CD4-positive, alpha-beta T cell treated with Interleukin-4 for 1 hour (primary cell): ENCODE measurements at places on chromosomes 2 and 18.

DNA sequence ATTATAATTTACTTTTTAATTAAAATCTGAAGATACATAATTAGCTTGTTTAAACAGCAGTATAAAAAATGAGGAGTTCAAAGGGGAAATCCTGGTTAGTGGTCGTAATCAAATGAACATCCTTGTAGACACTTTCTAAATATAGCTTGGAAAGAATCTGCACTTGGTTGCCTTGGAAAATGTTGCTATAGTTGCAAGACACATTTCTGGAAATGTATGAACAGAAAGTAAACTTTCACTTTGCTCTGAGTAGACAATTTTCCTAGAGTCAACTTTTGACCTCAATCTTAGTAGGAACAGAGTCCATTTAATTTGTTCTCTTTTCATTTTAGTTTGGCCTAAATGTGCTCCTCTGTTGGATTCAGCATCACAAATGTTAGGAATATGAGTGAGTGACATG is 38.3 kb downstream of the GCA start:
- DNase-seq = no peak

DNA sequence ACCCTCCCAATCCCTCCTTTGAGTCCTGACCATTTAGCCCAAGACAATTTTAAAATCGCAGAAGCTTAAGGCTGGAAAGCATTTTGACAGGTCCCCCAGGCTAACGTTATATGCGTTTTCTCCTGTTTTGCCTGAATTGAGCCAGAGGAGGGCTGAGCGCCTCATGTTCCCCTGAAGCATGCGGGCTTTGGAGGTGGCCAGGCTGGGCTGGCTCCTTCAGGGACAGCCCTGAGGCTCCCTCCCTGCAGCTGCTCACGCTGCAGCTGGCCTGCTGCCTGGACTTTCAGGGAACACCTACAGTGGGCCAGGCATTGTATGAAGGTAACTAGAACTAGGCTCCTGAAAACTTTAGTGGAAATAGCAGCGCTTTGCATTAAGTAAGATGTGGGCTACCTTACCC is 179.2 kb downstream of the ACKR3 start:
- DNase-seq = no peak

DNA sequence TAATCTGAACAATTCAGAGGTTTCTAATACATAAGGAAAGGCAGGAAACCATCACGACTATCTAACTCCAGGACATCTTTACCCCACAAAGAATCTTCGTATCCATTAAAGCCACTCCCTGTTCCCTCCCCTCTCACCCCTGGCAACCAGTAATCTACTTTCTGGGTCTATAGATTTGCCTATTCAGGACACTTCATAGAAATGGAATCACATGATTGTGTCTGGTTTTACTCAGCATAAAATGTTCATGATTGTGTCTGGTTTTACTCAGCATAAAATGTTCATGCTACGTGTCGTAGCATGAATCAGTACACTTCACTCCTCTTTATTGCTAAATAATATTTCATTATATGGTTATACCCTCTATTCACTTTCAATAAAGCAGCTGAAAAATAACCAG is 11.6 kb downstream of the FECH start:
- no peak for DNase-seq

DNA sequence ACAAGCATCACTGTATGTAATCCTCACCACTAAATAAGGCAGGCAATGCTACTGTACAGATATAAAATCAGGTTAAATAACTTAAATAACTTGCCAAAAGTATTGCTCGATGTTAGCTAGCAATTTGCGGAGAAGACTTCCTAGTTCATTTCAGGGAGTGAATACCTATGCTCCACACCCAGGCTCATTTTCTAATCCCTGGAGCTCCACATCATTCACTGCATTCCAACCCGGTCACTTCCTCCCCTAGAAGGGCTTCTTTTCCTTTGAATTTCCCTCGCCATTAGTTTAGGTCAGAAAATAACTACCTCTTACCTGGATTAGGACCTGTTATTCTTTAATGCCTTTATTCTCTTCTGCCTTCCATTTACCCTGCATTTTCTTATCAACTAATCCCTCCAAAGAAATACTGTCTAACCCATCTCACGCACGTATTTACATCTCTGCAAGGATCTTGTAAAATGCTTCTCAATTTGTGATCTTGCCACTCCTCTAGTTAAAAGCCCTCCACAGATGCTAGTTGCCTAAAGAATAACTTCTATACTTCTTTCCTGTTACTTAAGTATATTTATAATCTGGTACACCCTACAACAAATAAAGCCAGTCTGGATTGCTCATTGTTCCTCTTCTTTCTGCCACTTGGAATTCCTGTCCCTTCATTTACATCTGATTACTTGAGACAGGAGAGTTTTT is 599.8 kb downstream of the NRXN1 start:
- DNase-seq = no peak

DNA sequence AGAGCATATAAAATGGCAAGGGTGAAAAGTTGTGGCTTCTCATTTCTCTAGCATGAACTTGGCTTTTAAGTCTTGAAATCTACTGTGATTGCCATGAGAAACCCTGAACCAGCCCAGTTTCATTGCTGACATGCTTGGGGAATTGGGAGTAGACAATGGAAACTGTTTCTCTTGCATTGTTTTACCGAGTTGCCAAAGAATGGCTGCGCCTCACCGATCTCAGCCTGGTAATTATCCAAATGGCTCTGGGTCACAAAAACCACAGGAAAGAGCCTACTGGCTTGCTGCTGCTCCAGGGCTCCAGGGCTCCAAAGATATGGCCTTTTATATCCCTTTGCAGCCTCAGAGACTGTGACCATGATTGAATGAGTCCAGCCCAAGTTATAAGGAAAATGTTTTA is 310.4 kb upstream of the NT5C1B start:
- no peak for DNase-seq

DNA sequence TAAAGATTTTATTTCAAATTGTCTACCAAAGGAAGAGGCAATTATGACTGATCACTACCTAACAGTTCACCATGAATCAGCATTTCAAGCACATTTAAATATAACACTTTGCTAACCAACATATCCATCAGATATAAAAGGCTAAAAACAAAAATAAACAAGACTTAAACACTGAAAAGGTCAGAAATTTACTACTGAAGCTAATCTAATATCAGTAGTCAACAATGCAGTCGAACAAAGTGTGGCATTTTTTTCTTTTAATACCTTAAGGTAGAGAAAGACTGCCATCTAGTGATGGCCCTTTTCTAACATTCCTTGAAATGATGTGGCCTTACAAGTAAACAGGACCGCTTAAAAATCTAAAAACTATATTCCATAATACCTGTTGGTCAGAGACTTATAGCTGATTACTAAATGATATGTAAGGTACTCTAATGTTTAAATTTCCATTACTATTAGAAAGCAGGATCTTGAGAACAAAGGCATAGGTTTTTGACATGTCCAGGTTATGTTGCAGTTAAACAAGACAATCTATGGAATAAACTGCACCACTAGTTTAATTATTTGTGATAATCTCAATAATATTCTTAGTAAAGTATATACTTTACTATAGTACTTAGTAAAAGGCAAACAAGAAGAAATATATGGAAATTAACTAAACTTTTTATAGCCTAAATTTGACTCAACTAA is 80.0 kb downstream of the EXOC6B start:
- DNase-seq = no peak

GRCh38 chr2:195572895-195573683 is 83.9 kb upstream of the SLC39A10 start:
- no peak for DNase-seq

DNA sequence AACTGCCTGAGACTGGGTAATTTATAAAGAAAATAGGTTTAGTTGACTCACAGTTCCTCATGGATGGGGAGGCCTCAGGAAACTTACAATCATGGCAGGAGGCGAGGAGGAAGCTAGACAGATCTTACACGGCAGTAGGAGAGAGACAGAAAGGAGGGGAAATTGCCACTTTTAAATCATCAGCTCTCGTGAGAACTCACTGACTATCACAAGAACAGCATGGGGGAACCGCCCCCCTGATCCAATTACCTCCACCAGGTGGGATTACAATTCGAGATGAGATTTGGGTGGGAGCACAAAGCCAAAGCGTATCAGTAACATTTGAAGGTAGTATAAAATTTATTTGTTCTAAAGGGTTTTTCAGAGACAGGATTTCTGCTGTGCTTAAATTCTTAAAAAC is 5.4 kb downstream of the GALM start:
- no peak for DNase-seq

DNA sequence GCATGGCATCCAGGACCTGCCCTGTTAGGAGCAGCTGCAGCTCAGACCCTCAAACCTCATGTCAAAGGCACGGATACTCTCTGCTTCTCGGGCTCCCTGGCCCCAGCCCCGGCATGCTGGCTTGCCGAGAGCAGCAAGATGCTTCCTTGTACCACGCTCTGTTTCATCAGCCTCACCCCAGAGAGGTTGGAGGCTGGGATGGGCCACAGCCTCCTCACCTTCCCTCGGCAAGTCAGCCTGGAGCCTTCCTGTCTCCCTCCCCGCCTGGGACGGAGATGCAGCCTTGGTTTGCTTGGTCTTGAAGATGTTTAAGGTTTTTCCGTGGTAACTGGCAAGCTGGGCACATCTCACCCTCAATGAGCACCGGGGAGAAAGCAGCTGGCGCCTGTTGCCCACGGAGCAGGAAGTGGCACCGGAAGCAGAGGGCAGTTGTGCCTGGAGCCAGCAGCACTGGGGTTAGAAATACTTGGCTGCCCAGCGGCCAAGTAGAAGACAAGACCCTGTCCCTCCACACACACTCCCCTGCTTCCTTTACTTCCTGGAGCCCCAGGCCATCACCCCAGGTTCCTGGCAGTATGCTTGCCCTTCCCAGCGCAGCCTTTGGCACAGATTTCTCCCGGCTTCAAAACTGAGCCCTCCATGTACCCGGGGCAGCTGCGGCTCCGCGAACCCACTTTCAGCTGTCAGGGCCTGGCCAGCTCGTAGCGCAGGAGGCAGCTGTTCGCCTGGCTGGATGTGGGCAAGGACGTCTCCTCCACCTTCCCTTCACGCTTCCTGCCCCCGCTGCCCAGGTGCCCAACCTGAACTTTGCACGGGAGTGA is 17.4 kb downstream of the FBLN7 start:
- DNase-seq = peak; percentile 43

- no peak for DNase-seq
Measured at GRCh38 chr2:43201497-43201896, 24.9 kb downstream of the ZFP36L2 start.

DNA sequence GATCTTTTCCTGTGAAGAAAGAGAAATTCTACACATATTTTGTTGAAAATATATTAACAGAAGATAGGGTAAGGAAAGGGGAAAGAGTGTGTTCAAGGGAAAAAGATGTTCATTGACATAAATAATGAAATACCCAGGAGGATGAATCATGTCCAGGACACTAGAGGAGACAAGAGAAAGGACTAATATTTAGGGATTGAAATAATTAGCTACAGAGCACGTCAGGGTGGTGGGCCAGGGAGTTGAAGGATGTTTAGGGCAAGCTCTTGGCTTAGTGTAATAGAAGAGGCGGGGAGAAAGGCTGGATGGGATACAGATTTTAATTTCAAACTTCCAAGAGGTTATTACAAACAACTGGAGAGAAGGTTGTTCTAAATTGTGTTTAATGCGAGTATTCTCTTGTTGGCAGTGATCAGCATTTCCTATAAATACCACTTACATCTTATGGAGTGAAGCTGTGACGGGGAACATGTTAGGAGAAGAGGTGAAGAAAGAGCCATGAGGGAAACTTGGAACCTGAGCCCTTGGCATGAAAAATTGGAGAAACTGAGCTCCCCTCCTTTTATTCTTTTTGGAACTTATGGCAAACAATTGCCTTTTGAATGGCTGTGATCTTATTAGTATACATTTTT is 36.6 kb upstream of the CETN1 start:
- no peak for DNase-seq

DNA sequence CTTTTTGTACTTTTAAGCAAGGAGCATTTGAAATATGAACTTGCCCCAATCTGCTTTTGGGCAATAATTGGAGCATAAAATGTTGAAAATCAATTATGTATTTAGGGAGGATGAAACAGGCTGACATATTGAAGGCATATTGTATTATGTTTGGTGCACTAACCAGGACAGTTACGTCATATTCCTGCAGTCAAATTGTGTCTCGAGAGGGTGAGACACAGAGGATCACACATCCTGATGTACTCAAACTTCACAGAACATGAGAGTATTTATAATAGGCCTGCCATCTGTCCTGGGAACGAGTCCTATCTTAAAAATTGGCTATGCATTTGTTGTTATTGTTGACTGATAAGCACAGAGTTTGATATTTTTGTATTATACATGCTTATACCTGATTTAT is 44.7 kb downstream of the TANC1 start:
- DNase-seq = no peak

DNA sequence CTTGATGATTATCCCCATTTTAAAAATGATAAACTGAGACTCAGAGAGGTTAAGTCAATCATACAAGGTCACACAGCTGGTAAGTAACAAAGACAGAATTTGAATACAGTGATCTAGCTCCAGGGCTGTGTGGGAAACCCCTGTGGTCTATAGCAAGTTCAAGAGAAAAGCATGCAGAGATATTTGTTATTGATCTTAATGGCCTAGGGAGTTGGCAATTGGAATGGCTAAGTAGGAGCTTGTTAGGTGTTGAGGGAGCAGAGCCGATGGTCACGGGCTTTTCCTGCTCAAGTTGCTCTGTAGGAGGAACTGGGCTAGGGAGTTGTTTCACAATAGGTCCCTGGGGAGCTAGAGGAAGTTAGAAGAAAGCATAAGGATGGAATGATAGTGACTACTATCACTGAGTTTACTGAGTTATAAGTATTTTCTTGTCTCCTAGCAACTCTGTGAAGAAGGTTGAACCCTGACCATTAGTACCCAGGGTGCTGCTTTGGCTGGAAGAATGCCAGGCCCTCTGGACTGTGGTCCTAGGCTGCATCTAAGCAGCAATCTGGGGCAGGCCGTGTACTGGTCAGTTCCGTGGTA is 30.0 kb downstream of the RNF125 start:
- peak; percentile 40 for DNase-seq

DNA sequence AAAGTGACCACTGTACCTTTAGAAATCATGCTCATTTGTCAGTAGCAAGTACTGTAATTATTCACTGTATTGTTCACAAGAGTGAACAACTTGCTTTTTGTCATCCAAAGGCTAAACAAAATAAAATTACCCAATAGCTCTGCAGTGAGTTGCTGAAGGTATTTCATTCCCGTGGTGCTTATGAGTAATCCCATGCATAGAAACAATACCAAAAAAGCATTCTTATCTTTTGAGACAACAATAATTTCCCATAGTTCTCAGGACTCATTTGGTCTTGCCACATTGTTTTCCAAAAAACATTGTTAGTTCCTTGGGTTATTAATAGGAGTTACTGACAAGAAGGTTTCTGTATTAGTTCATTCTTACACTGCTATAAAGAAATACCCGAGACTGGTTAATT is 503.2 kb upstream of the FAM98A start:
- no peak for DNase-seq

DNA sequence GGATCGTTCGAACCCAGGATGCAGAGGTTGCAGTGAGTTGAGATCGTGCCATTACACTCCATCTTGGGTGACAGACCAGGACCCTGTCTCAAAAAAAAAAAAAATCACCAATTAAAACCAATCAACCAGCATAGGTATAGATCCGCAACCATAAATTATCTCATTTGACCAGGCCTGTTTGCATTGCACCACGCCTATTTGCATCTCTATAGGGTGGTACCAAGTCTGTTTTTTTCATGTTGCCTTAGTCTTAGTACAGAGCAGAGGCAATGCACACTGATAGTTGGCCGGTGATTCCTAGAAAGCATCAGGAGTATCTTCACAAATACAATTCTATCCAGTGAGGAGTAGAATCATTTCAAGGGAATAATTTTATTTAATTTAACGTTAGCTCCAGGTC is 9.3 kb upstream of the NPC1 start:
- no peak for DNase-seq
